ENCODE measurements at places on chromosomes 12 and 14.

- DNase-seq: no peak
These were observed 588 bp upstream of the GRIN2B start for GRCh38 chr12:13981990-13982389.

- peak; percentile 40 for DNase-seq
These were observed 1.3 kb upstream of the NCOR2 start for GRCh38 chr12:124568431-124569374.

- DNase-seq: no peak
These were observed 15.3 kb downstream of the TNFAIP2 start for GRCh38 chr14:103138301-103139131.

DNA sequence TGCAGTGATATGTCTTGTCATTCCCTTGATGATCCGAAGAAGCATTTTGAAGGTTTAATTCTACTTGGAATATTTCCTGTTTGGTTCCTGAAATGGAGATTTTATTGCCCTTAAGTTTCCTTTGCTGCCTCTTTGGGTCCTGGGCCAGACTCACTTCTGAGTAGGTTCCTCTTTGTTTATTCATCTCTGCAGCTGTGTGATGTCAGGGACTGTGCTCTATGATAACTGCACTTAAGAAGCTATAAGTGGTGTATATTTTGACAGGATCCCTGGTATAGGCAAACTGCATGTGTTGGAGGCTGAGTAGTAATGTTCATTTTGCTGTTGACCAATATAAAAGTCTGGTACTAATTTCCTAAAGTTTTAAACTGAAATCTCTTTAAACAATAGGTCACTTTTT is at the start of gene KLRC4:
Gene KLRC4, minus strand, starts transcription at position 366 of the 400 bp plus-strand sequence. Its CDS starts 182 bp downstream, at position 184.
- DNase-seq: peak; percentile 6

- DNase-seq: no peak
These were observed 43.8 kb upstream of the CSRNP2 start for GRCh38 chr12:51127050-51127729.

DNA sequence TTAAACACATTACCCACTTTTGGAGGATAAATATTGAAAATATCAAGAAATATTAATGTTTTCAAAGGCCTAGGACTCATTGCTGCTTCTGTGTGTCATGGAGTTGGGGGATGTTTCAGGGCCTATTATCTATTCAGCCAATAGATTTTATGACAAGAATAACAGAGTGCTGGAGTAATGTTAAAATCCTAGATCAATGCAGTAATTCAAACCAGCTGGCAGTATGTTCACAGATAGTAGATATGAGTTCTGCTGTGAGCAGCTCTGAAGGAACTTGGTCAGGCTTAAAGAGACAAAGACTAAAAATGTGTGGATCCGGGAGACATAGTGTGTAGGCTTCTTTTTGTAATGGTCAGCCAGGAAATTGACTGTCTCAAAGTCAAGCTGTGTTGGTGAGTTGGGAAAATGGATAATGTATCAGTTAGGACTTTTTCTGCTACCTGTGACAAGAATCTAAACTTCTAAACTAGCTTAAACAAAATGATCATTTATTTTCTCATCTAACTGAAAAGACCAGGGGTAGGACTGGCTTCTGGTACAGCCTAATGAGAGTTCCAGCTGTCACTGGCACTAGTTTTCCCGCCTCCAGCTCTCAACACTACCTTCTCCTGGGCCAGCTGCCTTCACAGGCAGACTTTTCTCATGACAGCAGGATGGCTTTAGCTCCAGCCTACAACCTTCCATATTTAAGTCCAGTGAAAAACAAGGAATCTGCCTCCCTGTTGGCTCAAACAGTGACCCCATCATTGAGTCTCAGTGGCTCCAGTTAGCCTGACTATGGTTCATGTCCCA is 16.3 kb upstream of the POLR3B start:
- DNase-seq: no peak

- no peak for DNase-seq
These were observed 592.5 kb upstream of the NOVA1 start for GRCh38 chr14:27190296-27190695.

DNA sequence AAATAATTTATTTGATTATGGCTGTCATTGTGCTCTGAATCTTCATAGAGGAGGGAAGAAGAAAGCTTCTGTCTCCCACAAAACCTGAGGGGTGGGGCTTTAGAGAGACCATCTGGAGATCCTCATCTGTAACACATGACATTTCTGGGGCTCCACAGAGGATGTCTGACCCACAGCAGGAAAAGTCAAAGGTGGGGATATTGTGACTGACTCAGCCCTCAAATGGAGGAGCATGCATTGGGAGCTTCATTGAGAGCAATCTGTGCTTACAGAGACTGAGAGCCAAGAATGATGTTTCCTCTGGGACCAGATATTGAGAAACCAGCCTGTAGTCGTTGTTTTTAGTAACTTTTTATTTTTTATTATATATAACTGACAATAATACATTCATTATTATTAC is 158.7 kb downstream of the SYT1 start:
- no peak for DNase-seq

GRCh38 chr12:76337583-76337982 is 10.6 kb downstream of the BBS10 start:
- DNase-seq: peak; percentile 37

DNA sequence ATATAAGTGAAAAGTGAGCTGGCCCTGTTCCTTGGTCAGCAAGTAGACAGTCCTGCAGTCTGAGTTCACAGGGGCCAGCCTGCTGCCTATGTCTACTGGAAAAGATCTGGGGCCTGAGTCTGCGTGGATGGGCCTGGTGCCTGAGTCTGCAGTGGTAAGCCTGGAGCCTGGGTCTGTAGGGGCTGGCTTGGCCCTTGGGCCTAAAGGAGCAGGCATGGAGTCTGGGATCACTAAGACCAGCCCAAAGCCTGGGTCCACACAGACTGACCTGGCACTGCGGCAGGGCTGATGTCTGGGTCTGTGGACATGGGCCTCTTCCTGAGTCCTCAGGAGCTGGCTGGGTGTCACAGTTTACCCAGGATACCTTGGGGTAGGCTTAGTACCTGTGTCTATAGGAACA is 95.4 kb downstream of the KLHL28 start:
- no peak for DNase-seq

DNA sequence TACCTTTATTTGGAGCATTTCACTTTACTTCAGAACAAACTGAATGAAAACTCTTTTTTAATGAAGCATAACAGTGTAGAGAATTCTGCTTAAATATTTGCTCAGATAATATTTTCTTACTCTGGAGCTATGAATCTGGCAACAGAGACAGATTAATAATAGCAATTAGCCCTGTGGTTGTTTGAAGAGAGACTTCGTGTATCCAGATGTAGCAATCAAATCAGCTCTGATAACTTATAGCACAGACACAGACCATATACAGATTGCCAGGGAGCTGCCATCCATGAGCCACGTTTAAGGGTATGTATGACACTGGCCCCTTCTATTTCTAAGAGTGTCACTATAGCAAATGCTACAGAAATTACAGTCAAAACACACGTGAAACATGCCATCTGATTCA is 146.6 kb downstream of the EXOC5 start:
- DNase-seq: no peak

GRCh38 chr12:46965880-46966279 is 113.5 kb upstream of the PCED1B start:
- no peak for DNase-seq

- DNase-seq: no peak
These were observed 50.5 kb downstream of the SSH1 start for GRCh38 chr12:108806921-108807320.

GRCh38 chr14:34912182-34912581 is 37.0 kb upstream of the BAZ1A start:
- DNase-seq: peak; percentile 34

DNA sequence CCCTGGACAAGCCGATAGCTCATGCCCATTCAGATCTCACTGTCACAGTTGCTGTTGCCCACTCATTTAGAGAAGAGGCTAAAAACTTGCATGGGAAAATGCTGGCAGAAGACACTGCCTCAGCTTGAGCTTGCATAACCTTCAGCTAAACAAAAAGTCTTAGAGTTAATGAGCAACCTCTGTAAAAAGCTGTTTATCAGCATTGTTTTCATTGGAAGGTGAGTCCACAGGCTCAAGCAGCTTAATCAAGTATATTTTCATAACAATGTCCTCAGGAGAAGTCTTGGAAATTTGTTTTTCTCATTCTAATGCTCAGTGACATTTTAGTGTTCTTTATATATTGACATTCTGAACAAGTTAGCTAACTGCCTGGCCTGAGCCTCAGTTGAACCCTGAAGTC is 872.9 kb downstream of the TMTC2 start:
- no peak for DNase-seq

Measured in HT1080 (cell line).